ENCODE measurements at places on chromosomes 3 and 15.

- no peak for DNase-seq
These were observed 357.3 kb downstream of the ZBTB20 start for GRCh38 chr3:114789803-114790202.

DNA sequence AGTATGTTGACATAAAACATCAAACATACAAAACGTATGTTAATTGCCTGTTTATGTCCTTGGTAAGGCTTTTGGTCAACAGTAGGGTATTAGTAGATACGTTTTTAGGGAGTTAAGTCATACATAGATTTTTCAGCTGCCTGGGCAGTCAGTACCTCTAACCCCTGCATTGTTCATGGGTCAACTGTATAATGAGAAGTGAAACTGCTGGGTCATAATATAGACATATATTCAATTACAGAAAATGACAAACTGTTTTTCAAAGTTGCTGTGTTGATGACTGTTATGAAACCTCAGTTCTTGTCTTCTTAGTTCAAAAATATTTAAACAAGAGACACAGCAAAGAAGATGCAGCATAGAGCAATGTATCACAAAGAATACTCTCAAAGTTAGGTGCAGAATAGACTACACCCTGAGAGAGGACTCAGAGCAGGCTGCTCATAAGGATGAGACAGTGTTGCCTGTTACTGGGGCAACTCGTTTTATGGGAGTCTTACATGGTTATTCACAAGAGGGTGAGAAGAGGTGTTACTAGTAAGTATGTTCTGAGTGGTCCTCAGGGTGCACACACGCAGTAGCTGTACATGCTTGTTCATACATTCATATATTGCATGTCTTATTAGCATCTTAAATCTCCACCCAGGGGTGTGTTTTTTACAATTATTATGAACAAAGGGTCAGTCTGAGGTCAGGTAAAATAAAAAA is 53.1 kb upstream of the ADAMTS17 start:
- no peak for DNase-seq

- DNase-seq = no peak
These were observed 183.7 kb upstream of the LRRN1 start for GRCh38 chr3:3615533-3615932.

GRCh38 chr3:181317508-181317907 is 328.0 kb upstream of the DNAJC19 start:
- DNase-seq = no peak

DNA sequence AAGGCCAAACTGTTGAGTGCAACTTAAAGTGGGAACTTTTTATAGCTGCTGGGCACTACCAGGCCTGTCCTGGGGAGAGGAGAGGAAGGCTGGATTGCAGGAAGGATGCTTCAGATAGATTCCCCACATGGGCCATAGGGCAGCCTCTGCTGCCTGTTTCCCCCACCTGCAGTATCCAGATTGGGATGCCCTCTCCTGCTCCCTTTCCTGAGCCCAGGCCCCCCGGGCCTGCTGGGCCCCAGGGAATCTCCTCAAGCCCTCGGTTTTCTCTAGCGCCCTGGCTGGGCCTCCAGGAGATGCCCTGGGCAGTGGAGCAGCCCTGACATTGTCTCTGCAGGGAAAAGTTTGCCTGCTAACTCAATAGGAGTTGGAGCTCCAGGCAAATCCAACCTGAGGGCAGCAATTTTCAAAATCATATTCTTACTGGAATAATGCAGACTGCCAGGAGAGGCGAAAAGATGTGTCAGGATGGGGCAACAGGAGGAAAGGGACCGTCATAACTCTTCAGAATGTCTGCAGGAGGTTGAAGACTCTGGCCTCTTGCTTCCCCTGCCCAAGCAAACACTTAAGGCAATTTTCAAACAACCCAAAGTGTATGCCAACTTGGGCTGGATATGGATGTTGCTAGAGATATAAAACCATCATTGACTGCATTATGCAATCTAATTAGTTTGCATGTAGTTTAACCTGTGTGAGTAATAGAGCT is 4.4 kb downstream of the NR2F2 start:
- no peak for DNase-seq

GRCh38 chr3:124360155-124360554 is 368.2 kb upstream of the ROPN1 start:
- no peak for DNase-seq

- DNase-seq = no peak
These were observed 47.8 kb upstream of the CDAN1 start for GRCh38 chr15:42784705-42785104.

- DNase-seq = no peak
These were observed 377.1 kb upstream of the PROK2 start for GRCh38 chr3:72161881-72162595.

DNA sequence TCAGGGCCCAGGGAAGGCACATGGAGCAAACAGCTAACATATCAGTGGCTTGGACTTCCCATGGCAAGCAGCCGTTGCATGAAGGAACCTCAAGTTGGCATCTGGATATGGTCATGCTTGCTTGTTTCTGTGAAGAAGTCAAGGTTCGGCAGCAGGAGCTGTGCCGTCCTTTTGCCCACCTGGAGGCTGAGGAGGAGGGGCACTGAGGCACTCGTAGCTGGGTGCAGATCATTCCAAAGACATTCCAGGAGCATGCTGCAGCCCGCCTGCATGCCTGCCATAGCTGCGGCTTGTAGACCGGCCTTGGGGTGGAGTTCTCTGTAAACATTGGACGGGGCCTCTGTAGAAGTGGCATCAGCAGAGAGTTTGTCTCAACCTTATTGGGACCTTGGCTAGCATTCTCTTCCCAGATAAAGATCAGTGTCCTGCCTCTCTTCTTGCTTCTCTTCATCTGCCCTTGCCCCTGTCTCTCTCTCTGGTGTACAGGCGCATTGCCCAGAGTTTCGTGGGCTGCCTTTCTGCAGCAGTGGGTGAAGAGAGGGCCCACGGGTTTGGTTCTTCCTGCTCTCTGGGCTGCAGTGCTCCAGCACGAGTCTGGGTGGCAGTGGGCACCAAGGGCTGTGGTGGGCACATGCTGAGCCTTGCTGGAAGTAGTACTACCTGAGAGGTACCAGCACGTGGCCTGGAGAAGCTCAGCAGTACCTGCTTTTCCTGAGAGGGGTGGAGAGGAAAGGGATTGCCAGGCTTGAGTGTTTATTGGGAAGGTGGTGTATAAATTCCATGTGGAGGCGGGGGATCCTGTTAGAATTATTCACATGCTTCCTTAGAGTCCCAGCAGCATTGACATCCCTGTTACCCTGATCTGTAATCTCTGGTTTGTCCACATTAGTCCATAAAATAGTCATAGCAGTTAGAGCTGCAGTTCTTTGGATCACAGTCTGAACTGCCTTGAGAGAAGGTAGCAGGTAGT is 49.4 kb downstream of the CHCHD6 start:
- DNase-seq = no peak

DNA sequence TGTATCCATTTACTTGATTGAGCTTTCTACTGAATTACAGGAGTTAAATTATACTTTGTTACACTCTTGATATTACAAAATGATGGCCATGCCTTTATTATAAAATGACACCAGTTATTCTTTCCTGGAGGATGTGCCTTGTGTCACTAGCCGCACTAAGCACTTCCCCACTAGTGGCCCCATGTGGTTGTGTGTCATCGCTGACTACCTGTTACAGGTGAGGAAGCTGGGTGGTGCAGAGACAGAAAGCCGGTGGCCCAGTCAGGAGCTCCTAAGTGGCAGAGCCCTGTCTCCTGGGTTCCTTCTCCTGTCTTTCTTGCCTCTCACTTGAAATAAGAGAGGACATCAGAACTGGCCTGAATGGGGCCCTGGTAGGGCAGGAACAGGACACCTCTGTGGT is 96.8 kb downstream of the IGF1R start:
- DNase-seq = peak; percentile 21

DNA sequence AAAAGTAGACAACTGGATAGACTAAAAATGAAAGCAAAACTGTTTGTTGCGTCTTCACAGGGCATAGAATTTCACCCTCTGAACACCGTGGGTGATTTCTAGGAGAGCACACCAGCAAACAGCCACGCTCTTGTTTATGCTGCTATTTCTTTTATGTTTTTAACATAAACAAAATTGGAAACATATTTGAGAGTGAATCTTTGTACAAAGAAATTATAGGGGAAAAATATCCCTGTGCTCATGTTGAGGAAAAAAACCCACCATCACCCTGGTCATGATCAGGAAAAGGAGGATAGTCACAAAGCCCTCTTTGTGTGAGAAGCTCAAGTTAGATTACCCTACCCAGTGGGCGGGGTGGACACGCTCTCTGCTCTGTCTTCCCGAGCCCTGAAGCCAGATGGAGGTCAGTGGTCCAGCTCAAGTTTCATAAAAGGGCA is 313.3 kb downstream of the SATB1 start:
- DNase-seq = no peak

- no peak for DNase-seq
These were observed 264.3 kb upstream of the LRTM1 start for GRCh38 chr3:55191911-55192775.

DNA sequence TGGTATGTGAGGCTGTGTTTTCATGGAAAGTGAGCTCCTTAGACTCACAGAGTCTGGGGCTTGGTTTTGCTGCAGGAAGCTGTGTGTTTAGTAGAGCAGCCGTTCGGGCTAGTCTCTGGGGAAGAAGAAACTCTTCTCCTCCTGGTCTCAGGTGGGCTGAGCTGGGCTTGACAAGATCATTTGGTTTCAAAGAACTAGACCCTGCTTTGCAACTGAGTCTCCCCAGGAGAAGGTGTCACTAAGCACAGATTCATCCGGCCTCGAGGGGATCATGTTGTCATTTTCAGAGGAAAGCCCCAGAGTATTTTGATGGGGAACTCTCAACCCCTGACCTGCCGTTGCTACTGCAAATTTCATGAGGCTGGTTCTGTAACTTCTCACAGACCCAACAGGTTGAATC is 188.5 kb downstream of the FAM43A start:
- DNase-seq = no peak

DNA sequence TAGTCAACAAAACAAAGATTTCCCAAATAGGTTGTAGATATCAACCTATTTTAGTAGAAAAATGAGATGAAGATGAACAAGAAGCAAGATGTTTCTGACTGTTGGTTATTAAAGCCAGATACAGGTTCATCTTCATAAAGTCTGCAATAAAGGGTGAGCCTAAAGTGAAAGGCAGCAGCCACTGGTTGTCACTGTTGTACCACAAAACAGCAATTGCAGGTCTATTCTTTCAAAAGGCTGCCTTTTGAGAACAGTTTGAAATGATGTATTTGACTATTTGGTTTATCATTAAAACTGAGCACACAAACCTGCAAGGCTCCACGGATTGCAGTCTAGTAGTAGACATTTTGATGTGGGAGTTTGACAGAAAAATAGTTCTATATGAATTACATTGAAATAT is 543.4 kb downstream of the GBE1 start:
- DNase-seq = no peak

- DNase-seq = no peak
These were observed 50.7 kb upstream of the AP4E1 start for GRCh38 chr15:50857763-50858162.

DNA sequence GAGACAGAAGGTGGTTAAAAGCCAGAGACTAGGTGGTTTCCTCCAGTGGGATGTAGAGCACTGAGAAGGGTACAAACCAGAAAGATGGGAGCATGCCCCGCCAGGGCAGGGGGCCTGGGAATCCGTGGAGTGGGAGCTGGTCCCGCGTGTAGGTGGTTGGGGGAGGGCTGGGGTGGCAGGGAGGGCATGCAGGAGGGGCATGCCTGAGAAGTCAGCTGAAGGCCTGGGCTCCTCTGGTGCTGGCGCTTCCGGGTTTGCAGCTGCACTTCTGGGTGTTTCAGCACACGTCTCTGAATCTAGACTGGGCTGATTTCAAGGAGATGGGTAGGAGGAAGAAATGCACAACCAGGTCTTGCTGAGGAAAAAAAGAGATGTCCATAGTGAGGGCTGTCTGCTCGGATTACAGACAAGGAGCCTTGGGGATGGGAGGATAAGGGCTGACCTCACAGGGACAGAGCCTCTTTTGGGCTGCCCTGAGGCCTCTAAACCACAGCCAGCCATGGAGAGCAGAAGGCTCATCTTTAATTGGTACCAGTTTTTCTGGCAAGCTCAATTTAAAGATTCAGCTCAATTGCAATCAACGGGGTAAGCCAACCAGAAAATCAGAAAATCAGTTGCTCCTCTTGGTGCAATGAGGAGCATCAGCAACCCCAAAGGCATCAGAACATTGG is 151.9 kb downstream of the FAM43A start:
- DNase-seq = no peak

DNA sequence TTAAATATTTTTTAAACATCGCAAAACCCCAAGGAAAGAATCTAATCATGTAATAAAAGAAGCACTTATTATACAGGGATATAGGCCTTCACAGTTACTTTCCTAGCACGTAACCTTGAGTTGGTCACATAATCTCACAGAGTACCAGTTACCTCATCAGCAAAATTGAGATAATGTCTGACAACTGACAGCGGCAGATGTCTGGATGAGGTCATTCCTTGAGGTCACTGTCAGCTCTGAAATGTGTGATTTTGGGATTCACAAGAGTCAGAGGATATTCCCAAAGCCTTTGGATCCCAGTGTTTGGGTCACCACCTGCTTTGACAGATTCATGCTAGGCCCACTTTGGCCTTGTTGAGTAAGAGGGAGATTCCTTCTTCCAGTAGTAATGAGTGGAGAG is 151.4 kb upstream of the SEMA6D start:
- DNase-seq = no peak

DNA sequence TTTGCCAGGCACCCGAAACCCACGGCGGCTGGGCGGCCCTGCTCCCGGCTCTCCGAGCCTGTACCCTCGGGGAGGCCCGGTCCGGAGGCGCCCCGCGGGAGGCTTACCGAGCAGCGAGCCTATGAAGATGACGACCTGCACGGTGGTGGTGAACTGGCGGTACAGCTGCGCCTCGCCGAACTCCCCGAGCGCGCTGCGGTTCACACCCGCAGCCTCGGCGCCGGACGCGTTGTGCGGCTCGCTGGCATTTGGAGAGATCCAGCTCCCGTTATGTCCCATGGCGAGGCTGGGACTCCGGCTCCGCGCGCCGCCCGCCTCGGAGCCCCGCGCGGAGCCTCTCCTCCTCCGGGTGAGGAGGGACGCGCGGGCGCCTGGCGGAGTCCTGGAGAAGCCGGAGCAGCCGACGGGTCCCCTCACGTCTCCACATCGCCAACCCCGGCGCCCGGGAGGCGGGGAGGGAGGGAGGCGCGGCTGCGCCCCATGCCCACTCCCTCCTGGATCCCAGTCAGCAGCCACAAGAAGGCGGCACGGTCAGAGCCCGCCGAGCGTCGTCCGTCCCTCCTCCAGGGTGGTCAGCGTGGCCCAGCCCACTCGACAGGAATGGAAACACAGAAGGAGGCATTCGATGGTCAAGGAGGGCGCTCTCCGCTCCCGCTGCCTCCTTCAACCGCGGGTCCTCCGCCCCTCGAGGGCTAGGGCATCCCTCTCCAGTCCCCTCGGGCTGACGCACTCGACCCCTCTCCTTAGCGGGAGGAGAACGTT is at the start of gene GPR176:
TSS of gene GPR176 (minus strand) at position 519 of the 762 bp plus-strand sequence. CDS start at position 279, 240 bp downstream.
- peak; percentile 37 for DNase-seq

GRCh38 chr3:150755902-150756301 is 7.1 kb downstream of the SIAH2 start:
- DNase-seq = no peak

- DNase-seq = no peak
These were observed 200.1 kb upstream of the PROK2 start for GRCh38 chr3:71984843-71985613.
